ENCODE measurements at places on chromosomes 4 and X. TPM values are rescaled to one million over a fixed set of nuclear protein-coding genes. Genes with fewer than 3 reads are reported as not detected.
A peak's percentile ranks its signal among the peaks of the same experiment; 100 is the strongest.

DNA sequence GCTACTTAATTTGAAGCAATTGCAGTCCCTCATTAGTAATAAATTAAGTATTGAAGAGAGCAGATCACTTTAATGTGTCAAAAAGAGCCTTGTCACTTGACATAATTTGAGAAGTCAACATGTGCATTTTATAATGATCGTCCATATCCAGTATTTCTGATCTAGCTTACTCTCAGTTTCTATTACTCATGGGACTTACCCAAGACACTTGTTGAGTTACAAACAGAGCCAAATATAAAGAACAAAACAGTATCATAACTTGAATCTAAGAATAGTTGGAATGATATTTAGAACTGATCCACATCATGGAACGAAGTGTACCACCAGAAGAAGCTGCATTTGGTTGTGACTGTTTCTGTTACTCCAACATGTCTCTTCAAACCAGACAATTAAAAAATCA is 54.7 kb downstream of the SLITRK4 start:
- no peak overlapping the region for H3K27ac ChIP-seq
- H3K36me3 ChIP-seq, result no peaks in the 10 kb centered on the region
- H3K4me1 ChIP-seq, result no peaks in the 10 kb centered on the region
- no peaks in the 10 kb centered on the region for H3K27me3 ChIP-seq
- H3K4me3 ChIP-seq, result no peak overlapping the region

RCHY1 gene
- total RNA-seq, result 22.4 TPM

GRCh38 chr4:22031423-22031822 is 82.9 kb upstream of the KCNIP4 start:
- H3K27me3 ChIP-seq, result no peaks in the 10 kb centered on the region
- no peak overlapping the region for H3K4me3 ChIP-seq
- DNase-seq, result no peak

DNA sequence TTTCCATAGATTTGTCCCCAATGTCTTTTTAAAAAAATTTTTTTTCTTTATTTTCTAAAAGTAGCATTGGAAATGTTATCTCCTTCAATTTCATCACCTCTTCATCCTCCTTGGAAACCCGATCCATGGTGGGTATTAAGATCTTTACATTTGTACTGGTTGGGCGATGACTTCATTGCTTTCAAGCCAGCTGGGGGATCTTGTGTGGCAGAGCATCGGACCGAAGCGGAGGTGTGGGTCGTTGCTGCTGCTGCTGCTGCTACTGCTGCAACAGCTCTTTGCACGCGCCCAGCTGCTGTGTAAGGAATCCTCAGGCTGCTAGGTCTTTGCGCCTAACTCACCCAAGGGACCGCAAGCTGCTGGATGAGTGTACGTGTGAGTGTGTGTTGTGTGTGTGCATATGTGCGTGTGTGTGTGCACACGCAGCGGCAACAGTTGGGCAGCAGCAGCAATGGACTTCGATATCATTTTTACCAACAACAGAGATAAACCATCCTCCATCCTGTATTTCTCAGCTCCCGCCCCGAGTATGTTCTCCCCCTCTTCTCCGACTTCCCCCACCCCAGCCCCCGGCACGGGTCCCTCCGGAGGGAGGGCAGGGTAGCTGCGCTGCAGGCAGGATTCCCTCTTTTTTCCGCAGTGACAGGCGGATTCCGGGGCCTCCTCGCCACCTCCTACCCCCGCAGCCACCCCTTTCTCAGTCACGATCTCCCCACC is 768 bp upstream of the CDKL5 start:
- DNase-seq, result peak; percentile 70
- no peaks in the 10 kb centered on the region for H3K27me3 ChIP-seq
- peak overlapping the region; percentile 69 for H3K4me3 ChIP-seq
- H3K27ac ChIP-seq, result peak overlapping the region; percentile 96
- peaks cover 3% of the 10 kb centered on the region for H3K4me1 ChIP-seq

- H3K27me3 ChIP-seq, result no peaks in the 10 kb centered on the region
- no peaks in the 10 kb centered on the region for H3K36me3 ChIP-seq
- no peak within 1 kb of the TSS for H3K27ac ChIP-seq
- no peak within 1 kb of the TSS for H3K4me3 ChIP-seq
- H3K4me1 ChIP-seq, result no peaks in the 10 kb centered on the region
These were observed at the start of gene MTMR8 for GRCh38 chrX:64394874-64395567. TSS of gene MTMR8 (minus strand) at chrX:64395452. CDS start at chrX:64395363, 89 bp downstream.

DNA sequence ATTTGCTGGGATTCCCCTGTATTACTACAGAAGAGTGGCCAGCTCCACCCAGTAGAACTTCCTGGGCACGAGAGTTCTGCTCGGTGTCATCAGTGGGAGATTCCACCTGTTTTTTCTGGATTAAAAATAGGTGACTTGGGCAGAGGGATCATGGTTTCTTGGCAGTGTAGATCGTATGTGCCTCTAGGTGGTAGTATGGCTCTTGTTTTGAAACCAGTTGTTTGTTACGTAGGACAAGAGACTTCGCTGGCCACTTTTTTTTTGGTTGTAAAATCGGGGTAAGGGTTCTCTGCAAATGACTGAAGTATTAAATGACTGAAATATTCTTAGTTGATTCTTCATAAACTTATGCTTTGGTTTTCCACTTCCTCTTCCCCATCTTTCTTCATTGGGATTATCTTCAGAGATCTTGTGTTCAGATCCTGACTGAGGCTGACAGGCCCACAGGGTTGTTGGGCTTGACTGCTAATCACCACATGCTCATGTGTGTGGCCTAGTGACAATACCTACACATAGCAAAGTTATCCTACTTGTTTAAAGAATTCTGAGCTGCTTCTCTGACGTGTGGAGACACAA is 43.8 kb upstream of the WDR1 start:
- peaks cover 12% of the 10 kb centered on the region for H3K27me3 ChIP-seq
- DNase-seq, result peak; percentile 24
- H3K4me3 ChIP-seq, result no peak overlapping the region
- peaks cover 2% of the 10 kb centered on the region for H3K4me1 ChIP-seq
- no peaks in the 10 kb centered on the region for H3K36me3 ChIP-seq

- DNase-seq, result no peak
- H3K4me3 ChIP-seq, result no peak overlapping the region
- no peak overlapping the region for H3K27ac ChIP-seq
- H3K27me3 ChIP-seq, result no peaks in the 10 kb centered on the region
- no peaks in the 10 kb centered on the region for H3K4me1 ChIP-seq
These were observed 500.7 kb downstream of the ZNF674 start for GRCh38 chrX:46044486-46044885.

GRCh38 chrX:154460326-154460725 is 2.2 kb downstream of the PLXNA3 start:
- peaks cover 4% of the 10 kb centered on the region for H3K4me1 ChIP-seq
- H3K36me3 ChIP-seq, result peaks cover 43% of the 10 kb centered on the region
- H3K4me3 ChIP-seq, result peak overlapping the region; percentile 74
- no peak for DNase-seq
- no peaks in the 10 kb centered on the region for H3K27me3 ChIP-seq

- no peak for DNase-seq
- no peaks in the 10 kb centered on the region for H3K4me1 ChIP-seq
- H3K4me3 ChIP-seq, result no peak overlapping the region
- H3K27me3 ChIP-seq, result no peaks in the 10 kb centered on the region
- no peaks in the 10 kb centered on the region for H3K36me3 ChIP-seq
These were observed 49.4 kb downstream of the DTHD1 start for GRCh38 chr4:36330796-36331195.

PCDH7 gene
- 44.1 TPM for total RNA-seq

GRCh38 chr4:88137112-88137511 is 21.3 kb downstream of the ABCG2 start:
- peak; percentile 73 for DNase-seq
- H3K36me3 ChIP-seq, result no peaks in the 10 kb centered on the region
- no peak overlapping the region for H3K4me3 ChIP-seq
- peaks cover 9% of the 10 kb centered on the region for H3K4me1 ChIP-seq

DNA sequence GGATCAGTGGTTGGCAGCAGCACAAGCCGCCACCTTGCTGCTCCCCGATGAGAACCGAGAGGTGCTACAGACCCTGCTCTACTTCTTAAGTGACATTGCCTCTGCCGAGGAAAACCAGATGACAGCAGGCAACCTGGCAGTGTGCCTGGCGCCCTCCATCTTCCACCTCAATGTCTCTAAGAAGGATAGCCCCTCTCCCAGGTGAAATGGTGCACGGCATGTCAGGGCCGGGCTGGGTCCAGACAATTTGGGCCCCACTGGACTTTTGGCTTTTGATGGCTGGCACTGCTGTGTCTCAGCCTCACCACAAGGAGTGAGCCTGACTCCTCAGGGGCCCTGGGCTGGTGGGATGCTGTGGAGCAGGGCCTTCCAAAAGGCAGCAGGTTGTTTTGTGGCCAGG is 74.1 kb downstream of the STARD8 start:
- H3K27ac ChIP-seq, result no peak overlapping the region
- H3K4me1 ChIP-seq, result no peaks in the 10 kb centered on the region
- no peaks in the 10 kb centered on the region for H3K36me3 ChIP-seq
- H3K27me3 ChIP-seq, result peaks cover 7% of the 10 kb centered on the region

PALLD gene
- total RNA-seq, result 112 TPM

DNA sequence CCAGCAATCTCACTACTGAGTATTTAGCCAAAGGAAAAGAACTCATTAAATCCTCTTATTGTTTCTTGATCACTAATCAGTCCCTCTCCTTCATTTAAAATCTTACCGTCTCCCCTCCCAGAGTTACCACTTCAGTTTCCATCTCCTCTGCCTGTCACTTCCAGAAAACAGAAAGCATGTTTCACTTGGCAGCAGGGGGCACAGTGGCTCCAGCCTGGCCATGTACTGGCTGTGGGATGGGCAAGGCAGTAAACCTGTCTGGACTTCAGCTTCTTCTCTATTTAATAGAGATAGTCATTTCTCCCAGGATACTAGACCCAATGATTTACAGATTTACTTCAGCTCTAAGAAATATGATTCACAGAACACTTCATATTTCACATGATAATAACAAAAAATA is 63.2 kb downstream of the CD40LG start:
- no peaks in the 10 kb centered on the region for H3K36me3 ChIP-seq
- peak; percentile 36 for DNase-seq
- peaks cover 2% of the 10 kb centered on the region for H3K4me1 ChIP-seq
- no peak overlapping the region for H3K4me3 ChIP-seq
- no peaks in the 10 kb centered on the region for H3K27me3 ChIP-seq

CTAG1B gene
- not detected for total RNA-seq

DNA sequence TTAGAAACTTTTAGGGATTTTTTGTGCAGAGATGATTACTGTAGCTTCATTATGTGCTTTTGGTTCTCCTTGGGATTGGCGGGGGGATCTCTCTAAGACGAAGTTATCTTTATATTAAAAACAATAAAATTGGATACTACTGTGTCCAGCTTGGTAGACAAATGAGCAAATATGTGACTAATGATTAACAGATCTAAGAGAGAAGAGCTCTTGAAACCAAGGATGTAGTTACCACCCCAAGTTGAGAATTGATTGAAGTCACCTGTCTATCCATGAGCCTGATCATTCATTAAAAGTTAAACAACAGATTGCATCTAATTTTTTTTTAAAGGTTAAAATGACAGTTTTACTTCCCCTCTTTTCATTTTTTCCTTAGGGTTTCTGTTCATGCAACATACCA is 8.7 kb downstream of the PAICS start:
- H3K4me3 ChIP-seq, result no peak overlapping the region
- H3K27me3 ChIP-seq, result no peaks in the 10 kb centered on the region
- no peak for DNase-seq
- no peak overlapping the region for H3K27ac ChIP-seq

- H3K27ac ChIP-seq, result no peak overlapping the region
- DNase-seq, result peak; percentile 60
- peaks cover 36% of the 10 kb centered on the region for H3K27me3 ChIP-seq
- H3K4me1 ChIP-seq, result no peaks in the 10 kb centered on the region
- H3K4me3 ChIP-seq, result no peak overlapping the region
These were observed 7.4 kb downstream of the DOK7 start for GRCh38 chr4:3470244-3471097.

DNA sequence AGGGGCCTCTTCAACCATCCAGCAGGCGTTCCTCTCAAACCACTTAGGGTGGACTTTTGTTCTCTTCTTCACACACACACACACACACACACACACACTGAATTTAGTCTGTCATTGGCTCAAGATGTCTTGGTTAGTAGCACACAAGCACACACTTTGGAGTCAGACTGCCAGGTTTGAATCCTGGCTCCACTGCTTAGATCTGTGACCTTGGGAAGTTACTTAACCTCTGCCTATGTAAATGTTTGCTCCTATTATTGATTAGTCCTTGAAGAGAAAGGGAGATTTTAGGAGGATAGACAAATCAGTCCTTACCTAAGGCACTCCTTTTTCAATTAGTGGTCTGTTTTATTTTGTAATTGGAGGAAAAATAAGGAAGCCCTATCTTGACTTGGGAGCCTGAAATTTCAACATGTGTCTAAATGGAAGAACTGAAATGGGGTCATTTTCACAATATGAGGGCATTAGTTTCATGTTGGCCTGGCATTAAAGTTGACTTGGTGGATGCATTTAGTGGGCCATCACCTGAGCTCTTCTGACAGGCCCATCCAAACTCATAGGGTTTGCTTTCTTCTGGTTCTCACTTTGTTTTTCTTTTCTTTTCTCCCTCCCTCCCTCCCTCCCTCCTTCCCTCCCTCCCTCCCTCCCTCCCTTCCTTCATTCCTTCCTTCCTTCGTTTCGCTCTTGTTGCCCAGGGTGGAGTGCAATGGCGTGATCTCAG is 13.3 kb upstream of the TMEM131L start:
- no peak overlapping the region for H3K27ac ChIP-seq
- no peaks in the 10 kb centered on the region for H3K36me3 ChIP-seq
- H3K4me3 ChIP-seq, result no peak overlapping the region

GRCh38 chrX:78922754-78923153 is 22.4 kb upstream of the P2RY10 start:
- H3K36me3 ChIP-seq, result no peaks in the 10 kb centered on the region
- no peak for DNase-seq
- no peaks in the 10 kb centered on the region for H3K4me1 ChIP-seq
- H3K4me3 ChIP-seq, result no peak overlapping the region
- no peak overlapping the region for H3K27ac ChIP-seq

- H3K4me3 ChIP-seq, result no peak overlapping the region
- peaks cover 3% of the 10 kb centered on the region for H3K4me1 ChIP-seq
- no peak overlapping the region for H3K27ac ChIP-seq
- no peaks in the 10 kb centered on the region for H3K36me3 ChIP-seq
These were observed 184.9 kb downstream of the PDGFC start for GRCh38 chr4:156786713-156787112.

- DNase-seq, result no peak
- no peaks in the 10 kb centered on the region for H3K4me1 ChIP-seq
- peaks cover 4% of the 10 kb centered on the region for H3K36me3 ChIP-seq
- no peak overlapping the region for H3K4me3 ChIP-seq
These were observed 103.9 kb downstream of the ADGRA3 start for GRCh38 chr4:22412013-22412412.

DNA sequence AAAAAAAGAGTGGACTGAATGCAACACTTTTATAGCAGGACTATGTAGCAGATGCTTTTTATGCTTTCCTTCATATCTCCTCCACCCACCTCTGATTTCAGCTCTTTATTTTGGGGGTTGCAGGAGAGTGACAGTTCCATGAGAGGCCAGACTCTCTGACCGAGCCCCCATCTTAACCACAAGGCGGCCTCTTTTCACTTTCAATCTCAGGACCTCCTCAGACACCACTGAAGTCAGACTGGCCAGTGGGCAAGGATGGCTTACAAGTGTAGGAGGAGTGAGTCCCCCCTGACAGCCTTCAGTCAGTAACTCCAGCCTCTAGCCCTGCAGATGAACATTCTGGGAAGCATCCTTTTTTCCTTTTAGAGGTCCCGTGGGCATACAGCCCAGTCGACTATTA is 140.8 kb downstream of the FRAS1 start:
- no peaks in the 10 kb centered on the region for H3K27me3 ChIP-seq
- no peak overlapping the region for H3K4me3 ChIP-seq
- no peak for DNase-seq
- H3K27ac ChIP-seq, result no peak overlapping the region
- no peaks in the 10 kb centered on the region for H3K4me1 ChIP-seq

GRCh38 chr4:105283501-105283900 is 136.8 kb downstream of the TET2 start:
- peaks cover 8% of the 10 kb centered on the region for H3K4me1 ChIP-seq
- no peak overlapping the region for H3K27ac ChIP-seq
- no peaks in the 10 kb centered on the region for H3K27me3 ChIP-seq
- peak; percentile 4 for DNase-seq
- H3K36me3 ChIP-seq, result no peaks in the 10 kb centered on the region

Measured in IMR-90 (cell line).